Type B pancreatic cell (in vitro differentiated cells): ENCODE measurements at places on chromosomes 5 and 9. TPM values are rescaled to one million over a fixed set of nuclear protein-coding genes. Genes with fewer than 3 reads are reported as not detected.

GRCh38 chr5:79702606-79703380, 13.2 kb downstream of the CMYA5 start:
- no peak for DNase-seq
- H3K36me3 ChIP-seq = no peaks in the 10 kb centered on the region
- H3K27ac ChIP-seq = no peak overlapping the region
- H3K4me1 ChIP-seq = no peaks in the 10 kb centered on the region
- H3K4me3 ChIP-seq = no peak overlapping the region
- no peaks in the 10 kb centered on the region for H3K27me3 ChIP-seq

GRCh38 chr9:38339087-38339486, 53.4 kb upstream of the ALDH1B1 start:
- H3K36me3 ChIP-seq = no peaks in the 10 kb centered on the region
- DNase-seq = no peak
- H3K27me3 ChIP-seq = peaks cover 5% of the 10 kb centered on the region
- H3K27ac ChIP-seq = no peak overlapping the region

DNA sequence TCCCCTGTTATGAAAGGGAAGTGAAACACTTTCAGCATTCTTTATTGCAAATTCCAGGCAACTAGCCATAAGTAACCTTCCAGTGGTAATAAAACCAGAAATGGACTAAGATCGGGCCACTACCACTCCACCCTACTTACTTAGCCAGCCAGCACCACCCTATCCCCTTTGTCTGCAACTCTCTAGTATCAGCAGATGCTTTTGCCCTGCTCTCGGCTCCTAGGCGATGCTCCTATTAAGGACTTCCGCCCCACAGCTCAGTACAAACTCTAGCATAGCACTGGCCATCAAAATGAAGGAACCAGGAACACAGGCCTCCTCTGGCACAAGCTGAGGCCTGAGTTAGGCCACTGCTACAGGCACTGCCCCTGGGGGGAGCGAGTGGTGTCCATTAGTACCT, 81.2 kb downstream of the GLDC start:
- H3K36me3 ChIP-seq = no peaks in the 10 kb centered on the region
- H3K4me3 ChIP-seq = no peak overlapping the region
- no peak overlapping the region for H3K27ac ChIP-seq
- H3K4me1 ChIP-seq = peaks cover 3% of the 10 kb centered on the region

- no peaks in the 10 kb centered on the region for H3K27me3 ChIP-seq
- no peak overlapping the region for H3K4me3 ChIP-seq
- H3K4me1 ChIP-seq = no peaks in the 10 kb centered on the region
- no peak for DNase-seq
- H3K27ac ChIP-seq = no peak overlapping the region
Measured at GRCh38 chr5:16271851-16272250, 92.3 kb upstream of the MARCHF11 start.

DNA sequence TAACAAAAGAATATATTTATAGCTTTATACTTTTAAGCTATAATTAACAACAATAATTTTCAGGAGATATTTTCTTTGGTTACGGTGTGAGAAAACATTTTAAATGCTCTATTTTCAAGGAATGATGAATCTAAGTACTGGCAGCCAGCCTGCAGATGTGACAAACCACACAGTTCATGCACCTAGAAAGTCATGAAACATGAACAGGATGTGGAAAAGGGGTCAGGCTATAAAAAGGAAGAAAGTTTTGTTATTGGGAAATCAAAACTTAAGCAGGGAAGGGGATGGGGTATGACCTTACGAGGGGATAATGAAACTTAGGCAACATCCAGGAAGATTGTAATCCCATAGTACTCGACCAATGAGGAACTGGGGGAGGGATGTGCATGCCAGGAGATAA, 508.7 kb upstream of the GRAMD2B start:
- DNase-seq = no peak
- H3K36me3 ChIP-seq = peaks cover 6% of the 10 kb centered on the region
- H3K4me3 ChIP-seq = no peak overlapping the region
- no peak overlapping the region for H3K27ac ChIP-seq
- no peaks in the 10 kb centered on the region for H3K27me3 ChIP-seq

DNA sequence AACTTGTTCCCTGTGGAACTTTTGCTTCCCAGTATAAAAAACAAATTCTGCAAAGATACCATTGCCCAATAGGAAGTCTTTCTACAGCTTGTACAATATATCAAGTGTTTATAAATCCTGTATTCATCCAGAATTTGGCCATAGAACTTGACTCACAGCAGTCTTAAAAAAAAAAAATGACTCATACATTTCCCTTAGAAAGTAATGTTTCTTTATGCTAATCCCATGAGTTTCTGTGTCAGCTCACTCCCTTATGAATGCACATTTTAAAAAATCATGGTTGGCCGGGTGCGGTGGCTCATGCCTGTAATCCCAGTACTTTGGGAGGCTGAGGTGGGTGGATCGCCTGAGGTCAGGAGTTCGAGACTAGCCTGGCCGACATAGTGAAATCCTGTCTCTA, 89.3 kb upstream of the DMRT1 start:
- H3K4me3 ChIP-seq = peak overlapping the region; percentile 17
- H3K36me3 ChIP-seq = peaks cover 5% of the 10 kb centered on the region
- DNase-seq = no peak
- H3K27me3 ChIP-seq = no peaks in the 10 kb centered on the region
- H3K4me1 ChIP-seq = peaks cover 14% of the 10 kb centered on the region

GRCh38 chr5:135441350-135441831, 5.8 kb downstream of the DCANP1 start:
- H3K4me1 ChIP-seq = peaks cover 49% of the 10 kb centered on the region
- H3K27ac ChIP-seq = no peak overlapping the region
- peak overlapping the region; percentile 18 for H3K4me3 ChIP-seq
- peaks cover 9% of the 10 kb centered on the region for H3K27me3 ChIP-seq

DNA sequence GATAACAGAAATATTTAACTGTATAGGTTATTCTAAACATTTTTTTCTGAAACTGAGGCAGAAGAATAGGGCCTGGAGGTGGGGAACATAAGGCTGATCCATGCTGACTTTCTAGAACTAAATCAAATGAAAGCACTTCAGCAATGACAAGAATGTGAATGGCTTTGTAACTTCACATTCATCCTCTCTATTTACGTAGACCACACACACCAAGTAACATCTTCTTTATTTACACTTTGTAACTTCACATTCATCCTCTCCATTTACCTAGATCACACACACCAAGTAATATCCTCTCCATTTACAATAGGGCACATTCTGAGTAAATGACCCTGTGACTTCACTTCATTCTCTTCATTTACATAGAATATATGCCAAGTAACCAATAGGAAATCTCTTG, 251.8 kb upstream of the CDH9 start:
- H3K4me3 ChIP-seq = no peak overlapping the region
- DNase-seq = no peak
- no peaks in the 10 kb centered on the region for H3K27me3 ChIP-seq
- H3K36me3 ChIP-seq = no peaks in the 10 kb centered on the region

DNA sequence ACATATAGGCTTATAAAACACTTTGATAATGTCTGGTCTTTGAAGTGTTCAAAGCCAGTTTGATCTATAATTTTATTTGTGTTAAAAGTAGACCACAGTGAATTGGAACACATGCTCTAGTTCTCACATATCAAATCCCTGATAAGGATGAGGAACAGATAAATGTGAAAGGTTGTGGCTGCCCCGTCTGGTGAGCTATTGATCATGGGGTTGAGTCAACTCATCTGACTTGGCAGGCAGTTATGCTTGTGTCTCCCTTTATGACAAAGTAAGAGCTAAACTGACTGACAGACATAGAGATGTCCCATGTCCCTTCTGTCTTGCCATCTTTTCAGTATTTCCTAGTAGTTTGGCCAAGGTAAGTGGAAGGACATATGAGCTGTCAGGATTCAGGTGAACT, 2.9 kb upstream of the ERMP1 start:
- H3K27ac ChIP-seq = no peak overlapping the region
- no peaks in the 10 kb centered on the region for H3K27me3 ChIP-seq

DNA sequence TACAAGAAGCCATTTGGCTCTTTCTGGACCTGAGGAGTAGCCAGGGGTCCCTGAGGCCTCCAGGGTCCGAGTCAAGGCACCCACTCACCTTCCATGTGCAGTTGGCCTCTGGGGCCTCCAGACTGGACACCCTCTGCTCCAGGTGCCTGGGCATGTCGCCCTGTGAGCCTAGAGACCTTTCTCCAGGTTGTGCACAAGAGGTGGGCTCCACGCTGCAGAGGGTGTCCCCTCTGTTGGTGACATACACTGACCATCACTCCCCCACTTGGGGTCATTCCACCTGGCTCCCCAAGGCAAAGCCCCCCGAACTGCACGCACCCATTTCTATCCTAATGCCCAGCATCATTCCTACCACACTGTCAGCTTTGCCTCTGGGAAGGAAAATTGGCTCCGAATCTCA, 48.8 kb downstream of the RASGEF1C start:
- peak; percentile 43 for DNase-seq
- H3K4me3 ChIP-seq = no peak overlapping the region
- H3K36me3 ChIP-seq = no peaks in the 10 kb centered on the region
- no peaks in the 10 kb centered on the region for H3K4me1 ChIP-seq

DNA sequence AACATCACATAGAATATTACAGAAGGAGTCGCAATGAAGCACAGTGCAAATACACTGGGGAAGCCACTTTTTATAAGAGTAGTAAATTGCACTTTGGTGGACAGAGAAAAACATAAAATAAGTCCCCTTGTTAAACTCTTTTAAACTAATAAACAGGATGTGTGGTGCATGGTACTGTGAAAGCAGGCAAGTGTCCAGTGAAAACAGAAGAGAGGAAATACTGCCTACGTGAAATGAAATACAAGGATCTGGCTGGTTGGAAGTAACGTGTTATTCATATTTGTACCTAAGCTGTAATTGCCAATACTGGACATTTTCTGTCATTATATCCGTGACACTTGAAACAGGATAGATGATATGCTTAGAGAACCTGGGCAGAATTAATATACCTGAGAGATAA, 191.9 kb upstream of the SLC27A6 start:
- no peaks in the 10 kb centered on the region for H3K27me3 ChIP-seq
- H3K36me3 ChIP-seq = no peaks in the 10 kb centered on the region
- peaks cover 32% of the 10 kb centered on the region for H3K4me1 ChIP-seq
- no peak for DNase-seq
- no peak overlapping the region for H3K27ac ChIP-seq

Gene CCDC192
- total RNA-seq = 0.31 and 2.0 TPM in 2 replicates

Gene SPATA6L
- total RNA-seq = 3.0 and 4.7 TPM in 2 replicates

Gene PARP8
- total RNA-seq = 19.6 and 25.2 TPM in 2 replicates

Gene CORO2A
- total RNA-seq = 9.9 and 28.5 TPM in 2 replicates
